ENCODE measurements at places on chromosomes 5 and 9. TPM values are rescaled to one million over a fixed set of nuclear protein-coding genes. Genes with fewer than 3 reads are reported as not detected.

SCGB3A2 gene
- 28.8 TPM for total RNA-seq

SLC1A1 gene
- total RNA-seq: 11.3 TPM

SLC46A2 gene
- total RNA-seq: not detected

OGN gene
- not detected for total RNA-seq

REEP2 gene
- 26.9 TPM for total RNA-seq

Data from endodermal cell (in vitro differentiated cells).